Cardiac muscle cell (in vitro differentiated cells and primary cell): ENCODE measurements at places on chromosomes 2 and 18. TPM values are rescaled to one million over a fixed set of nuclear protein-coding genes. Genes with fewer than 3 reads are reported as not detected.

RTP5 gene
- not detected in 2 replicates for total RNA-seq

SEMA4C gene
- 45.7 and 53.6 TPM in 2 replicates for total RNA-seq

DNA sequence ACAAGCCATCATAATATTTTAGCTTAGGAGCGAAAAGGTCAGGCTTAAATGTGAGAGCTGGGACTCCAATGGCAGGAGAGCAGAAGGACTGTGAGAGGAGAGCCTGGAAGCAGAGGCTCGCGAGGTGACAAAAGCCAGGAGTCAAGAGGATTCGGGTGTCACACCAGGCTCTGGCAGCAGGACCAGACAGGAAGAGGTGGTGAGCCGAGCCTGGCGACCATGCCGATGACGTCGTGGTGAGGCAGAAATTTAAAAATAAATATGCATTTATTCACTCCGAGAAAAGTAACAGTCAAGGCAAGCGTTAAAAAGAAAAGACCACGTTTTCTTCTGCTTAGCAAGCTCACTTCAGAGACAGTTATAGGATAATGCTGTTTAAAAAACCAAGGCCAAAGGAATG is 31.3 kb upstream of the ZNF236 start:
- no peak for DNase-seq

- DNase-seq = no peak
These were observed 2.5 kb upstream of the SFT2D3 start for GRCh38 chr2:127698553-127699355.

DNA sequence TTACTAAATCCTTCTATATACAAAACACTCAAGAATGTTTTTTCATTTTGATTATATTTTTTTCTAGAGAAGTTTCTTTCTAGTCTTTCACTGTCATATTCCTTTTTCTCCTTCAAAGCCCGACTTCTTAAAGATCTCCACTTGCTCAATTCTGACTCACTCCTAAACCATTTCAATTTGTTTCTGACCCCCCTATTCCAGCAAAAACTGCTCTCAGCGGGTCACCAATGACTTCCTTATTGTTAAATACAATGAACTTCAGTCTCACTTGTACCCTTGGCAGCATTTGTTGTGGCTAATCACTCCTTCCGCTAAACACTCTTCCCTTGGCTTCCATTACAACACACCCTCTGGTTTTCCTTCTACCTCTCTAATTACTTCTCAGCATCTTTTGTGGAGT is 111.1 kb upstream of the RBBP8 start:
- no peak for DNase-seq
